ENCODE measurements at places on chromosomes 16 and 17.
A peak's percentile ranks its signal among the peaks of the same experiment; 100 is the strongest.

DNA sequence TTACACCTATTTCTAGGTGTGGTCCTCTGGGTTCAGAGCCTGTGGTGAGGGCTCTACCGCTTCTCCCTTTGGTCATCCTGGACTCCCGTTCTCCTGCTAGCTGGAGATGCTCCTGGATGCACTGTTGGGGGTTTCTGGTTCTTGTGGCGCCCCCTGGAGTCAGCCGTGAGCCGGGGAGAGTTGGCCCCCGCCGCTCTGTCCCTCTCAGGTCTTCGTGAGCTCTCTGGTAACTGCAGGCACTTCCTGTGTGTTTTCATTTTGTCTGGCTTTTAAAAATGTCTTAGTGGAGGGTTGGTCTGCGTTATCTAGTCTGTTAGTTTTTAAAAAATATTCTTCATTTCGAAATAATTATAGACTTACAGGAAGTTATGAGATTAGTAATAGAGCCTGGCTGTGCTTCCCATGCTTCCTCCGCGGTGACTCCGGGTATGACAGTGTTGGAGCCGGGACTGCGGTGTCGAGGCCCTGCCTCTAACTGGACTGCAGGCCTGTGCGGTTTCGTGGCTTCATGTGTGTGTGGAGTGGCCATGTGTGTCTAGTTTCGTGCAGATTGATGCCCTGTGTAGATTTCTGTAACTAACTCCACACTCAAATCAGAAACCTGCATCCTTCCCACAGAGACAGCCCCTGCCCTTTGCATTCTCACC, 78.0 kb upstream of the ZNF750 start:
- DNase-seq = no peak

DNA sequence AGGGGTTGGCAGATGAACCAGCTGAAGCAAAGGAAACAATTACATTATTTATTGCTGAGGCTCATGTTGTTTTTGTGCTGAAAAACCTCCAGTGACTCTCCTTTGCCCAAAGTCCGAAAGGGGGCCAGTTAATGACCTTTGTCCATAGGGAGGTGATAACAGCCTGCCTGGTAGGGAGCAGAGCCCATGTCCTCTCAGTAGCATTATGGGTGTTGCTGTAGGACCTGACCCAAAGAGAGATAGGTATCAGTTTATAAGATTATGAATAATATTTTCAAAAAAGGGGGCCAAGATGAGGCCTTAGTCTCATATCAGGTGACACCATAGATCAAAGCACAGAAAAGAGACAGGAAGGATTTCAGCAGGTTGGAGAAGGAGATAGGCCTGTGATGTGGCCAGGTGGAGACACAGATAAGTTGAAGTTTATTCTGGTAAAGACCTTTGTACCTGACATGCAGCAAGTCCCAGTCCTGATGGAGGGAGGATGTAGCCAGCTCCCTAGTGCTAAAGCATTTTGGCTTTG, 55.1 kb downstream of the CENPV start:
- no peak for DNase-seq

DNA sequence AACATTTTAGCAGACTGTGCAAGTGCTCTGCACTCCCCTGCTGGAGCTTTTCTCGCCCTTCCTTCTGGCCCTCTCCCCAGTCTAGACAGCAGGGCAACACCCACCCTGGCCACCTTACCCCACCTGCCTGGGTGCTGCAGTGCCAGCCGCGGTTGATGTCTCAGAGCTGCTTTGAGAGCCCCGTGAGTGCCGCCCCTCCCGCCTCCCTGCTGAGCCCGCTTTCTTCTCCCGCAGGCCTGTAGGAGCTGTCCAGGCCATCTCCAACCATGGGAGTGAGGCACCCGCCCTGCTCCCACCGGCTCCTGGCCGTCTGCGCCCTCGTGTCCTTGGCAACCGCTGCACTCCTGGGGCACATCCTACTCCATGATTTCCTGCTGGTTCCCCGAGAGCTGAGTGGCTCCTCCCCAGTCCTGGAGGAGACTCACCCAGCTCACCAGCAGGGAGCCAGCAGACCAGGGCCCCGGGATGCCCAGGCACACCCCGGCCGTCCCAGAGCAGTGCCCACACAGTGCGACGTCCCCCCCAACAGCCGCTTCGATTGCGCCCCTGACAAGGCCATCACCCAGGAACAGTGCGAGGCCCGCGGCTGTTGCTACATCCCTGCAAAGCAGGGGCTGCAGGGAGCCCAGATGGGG, 3.1 kb downstream of the GAA start:
- DNase-seq = peak; percentile 79

- DNase-seq = no peak
Measured at GRCh38 chr16:57000271-57001025, 11.1 kb downstream of the NLRC5 start.

GRCh38 chr16:81723098-81723723, 55.9 kb upstream of the PLCG2 start:
- peak; percentile 73 for DNase-seq

DNA sequence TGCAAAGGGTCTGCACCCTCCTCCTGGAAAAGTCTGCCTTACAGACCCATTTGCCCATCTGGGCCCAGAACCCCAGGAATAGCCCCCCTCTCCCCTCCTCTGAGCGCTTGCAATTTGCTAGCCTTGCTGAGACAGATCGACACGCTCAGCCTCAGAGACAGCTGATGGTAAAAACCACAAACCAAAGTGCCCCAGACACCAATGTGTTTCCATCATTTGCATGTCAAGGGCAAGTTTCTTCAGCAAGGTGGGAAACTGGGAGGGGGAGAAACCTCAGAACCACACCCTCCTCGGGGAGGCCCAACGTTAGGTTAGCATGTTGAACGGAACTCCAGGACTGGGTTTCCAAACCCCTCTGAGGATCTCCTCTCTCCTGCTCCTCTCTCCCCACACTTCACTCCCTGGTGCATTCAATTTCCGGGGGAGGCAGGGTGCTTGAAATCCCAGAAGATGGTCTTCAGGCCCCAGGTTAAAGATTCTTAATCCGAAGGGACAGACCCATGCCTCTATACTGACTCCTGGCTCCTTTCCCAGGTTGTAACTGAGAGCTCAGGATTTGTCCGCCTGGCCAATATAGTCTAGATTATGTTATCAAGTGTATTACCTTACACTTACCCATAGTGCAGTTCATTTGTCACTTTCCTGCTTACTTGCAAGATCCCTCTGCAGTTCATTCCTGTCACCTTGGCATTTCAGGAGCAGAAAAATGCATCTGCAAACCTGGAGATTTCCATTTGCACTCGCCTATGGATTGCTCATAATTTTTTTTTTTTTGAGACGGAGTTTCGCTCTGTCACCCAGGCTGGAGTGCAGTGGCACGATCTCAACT, 1.3 kb upstream of the CUEDC1 start:
- DNase-seq = no peak

DNA sequence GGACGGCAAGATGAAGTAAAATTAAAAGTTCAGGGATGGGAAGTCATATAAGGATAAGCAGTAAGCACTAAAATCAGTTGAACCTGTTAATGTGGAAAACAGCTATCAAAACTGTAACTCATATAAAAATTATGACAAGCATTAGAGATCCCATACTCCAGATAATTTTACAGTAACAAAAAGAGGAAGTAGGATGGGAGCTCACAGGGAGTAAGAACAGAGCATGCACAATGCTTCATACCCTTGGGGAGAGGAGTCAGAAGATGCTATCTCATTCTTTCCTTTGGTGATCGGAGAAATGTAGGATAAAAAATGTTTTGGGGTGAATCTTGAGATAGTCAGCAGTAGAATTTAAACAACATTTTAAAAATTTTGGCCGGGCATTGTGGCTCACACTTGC, 164.7 kb upstream of the CACNG5 start:
- DNase-seq = no peak

GRCh38 chr16:90081606-90081970, 4.5 kb upstream of the PRDM7 start:
- DNase-seq = no peak

GRCh38 chr17:48579471-48579759, 1.3 kb upstream of the HOXB4 start:
- DNase-seq = peak; percentile 24

- peak; percentile 8 for DNase-seq
Measured at GRCh38 chr17:78366109-78366848, 6.4 kb upstream of the SOCS3 start.

- DNase-seq = no peak
Measured at GRCh38 chr16:86631444-86631843, 53.1 kb downstream of the FOXL1 start.

GRCh38 chr17:80791758-80792284, 199.8 kb upstream of the CHMP6 start:
- DNase-seq = no peak

- DNase-seq = no peak
Measured at GRCh38 chr17:13522749-13523148, 79.0 kb downstream of the HS3ST3A1 start.

DNA sequence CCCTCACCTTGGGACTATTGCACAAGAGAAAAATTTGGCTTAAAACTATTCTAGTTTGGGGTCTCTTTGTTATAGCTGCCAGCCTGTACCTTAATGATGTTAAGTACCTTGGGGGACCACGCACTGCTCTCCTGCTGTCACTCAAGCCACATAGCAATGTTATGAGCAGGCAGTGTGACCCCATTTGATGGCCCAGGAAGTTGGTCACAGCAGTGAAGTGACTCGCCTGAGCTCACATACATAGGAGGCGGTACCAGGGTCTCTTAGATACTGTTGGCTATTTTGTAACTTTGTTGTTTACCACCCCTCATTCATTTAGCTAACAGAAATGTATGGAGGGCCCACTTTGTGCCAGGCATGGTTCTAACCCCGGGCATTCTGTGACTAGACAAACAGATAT, 16.4 kb downstream of the KCNG4 start:
- DNase-seq = no peak

DNA sequence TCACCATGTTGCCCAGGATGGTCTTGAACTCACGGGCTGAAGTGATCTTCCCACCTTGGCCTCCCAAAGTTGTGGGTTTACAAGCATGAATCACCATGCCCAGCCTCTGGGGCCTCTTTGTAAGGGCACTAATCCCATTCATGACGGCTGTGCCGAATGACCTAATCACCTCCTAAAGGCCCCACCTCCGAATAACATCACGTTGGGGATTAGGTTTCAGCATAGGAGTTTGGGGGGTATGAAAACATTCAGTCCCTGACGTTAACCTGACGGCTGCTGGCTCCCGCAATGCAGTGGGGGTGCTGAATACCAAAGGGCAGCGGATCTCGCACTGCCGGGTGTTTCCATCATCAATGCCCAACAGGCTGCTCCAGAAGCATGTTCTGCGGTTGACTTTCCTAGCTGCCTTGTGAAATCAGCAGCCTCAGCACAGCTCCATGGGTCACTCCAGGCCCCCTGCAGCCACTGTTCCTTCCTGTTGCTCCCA, 120.8 kb upstream of the SEC14L1 start:
- DNase-seq = no peak

DNA sequence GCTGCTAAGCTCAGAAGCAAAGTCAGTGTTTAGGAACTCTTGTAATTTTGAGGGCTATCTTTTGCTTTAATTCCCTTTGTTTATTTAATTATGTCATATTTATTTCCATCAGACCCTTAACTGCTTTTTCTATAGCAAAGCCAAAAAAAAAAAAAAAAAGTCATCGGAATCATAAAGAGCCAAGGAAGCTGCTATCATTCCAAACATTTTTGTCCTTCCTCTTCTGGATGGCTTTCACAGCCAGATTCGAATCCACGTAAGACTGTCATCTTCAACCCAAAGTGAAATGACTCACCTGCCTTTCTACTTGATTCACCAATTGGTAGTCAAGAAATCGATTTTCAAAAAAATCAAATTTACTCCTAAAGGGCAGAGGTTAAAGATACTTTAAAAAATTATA, 38.4 kb downstream of the WIPI1 start:
- no peak for DNase-seq

GRCh38 chr17:20263595-20263994, 203.7 kb downstream of the LGALS9B start:
- DNase-seq = no peak

- no peak for DNase-seq
Measured at GRCh38 chr16:27437946-27438345, 36.0 kb downstream of the IL21R start.

GRCh38 chr17:7720125-7720524, 2.6 kb downstream of the DNAH2 start:
- DNase-seq = no peak

- no peak for DNase-seq
Measured at GRCh38 chr16:26963109-26963508, 103.6 kb upstream of the C16orf82 start.

DNA sequence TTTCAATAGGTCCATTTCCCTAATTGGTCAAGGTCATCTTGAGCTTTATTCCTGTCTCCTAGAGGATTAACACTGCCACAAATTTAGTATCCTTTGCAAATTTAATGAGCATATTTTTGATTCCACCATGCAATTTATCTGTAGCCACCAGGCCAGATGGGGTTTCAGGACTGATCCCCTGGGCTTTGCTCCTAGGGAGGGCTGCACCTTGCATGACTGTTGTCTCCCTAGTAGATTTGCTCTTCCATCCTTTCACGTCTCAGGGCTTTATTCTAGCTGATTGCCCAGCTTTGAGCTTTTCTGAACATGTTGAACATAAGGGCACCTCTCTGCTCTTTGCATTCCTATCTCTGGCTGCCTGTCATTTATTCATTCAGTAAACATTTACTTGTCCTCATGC, 7.7 kb upstream of the KCNH6 start:
- DNase-seq = no peak

DNA sequence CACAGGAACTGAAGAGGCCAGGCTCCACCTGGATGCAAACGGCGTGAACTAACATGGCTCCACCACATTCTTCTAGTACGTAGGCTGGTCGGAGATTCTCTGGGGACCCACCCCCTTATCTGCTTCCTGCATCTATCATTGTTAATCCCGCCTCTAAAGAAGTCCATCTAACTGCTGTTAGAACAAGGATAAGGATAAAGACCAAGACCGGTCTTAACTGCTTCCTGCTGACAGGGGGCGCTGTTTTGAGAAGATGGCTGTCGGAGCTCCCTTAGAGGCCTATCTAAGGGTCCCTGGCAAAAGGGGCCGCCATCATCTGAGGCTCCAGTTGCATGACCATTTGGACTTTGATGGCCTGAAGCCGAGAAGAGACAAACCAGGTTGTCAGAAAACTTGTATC, 25.8 kb upstream of the TNFSF12 start:
- no peak for DNase-seq

DNA sequence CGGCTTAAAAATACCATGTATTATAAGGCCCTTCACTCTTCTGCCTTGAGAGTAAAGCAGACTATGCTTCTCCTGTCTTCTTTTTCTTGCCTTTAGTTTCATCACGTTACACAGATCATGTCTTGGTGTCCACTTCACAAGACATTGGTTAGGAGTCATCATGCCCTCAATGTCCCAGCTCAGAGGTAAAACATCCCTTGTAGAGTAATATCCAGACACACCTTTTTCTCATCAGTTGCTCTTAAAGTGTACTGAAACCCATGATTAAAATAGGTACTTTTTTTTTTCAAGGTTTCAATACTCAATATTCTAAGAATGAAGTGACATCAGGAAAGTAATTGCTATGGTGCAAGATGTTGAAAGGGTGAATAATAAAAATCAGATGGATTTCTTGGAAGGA, 267.8 kb downstream of the PMP22 start:
- no peak for DNase-seq

DNA sequence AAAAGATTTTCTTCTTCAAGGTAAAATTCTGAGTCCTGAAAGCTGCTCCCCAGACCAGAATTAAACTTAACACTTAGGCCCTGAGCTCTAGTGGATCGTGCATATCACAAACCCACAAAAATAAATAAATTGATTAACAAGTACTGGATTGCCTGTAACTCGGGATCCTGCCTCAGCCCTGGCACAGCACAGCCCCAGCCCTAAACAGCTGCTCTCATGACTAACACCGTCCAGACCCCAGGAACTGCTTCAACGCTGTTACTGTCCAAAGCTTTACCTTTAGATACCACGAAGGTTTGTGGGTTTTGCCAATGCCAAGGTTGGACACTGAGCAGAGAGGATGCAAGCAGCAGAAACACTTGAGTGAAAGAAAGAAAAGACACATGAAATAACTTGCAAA, 172.5 kb downstream of the COPRS start:
- no peak for DNase-seq

GRCh38 chr17:58531661-58532554, 17.5 kb upstream of the MTMR4 start:
- no peak for DNase-seq
